SJCRH30 (cell line): ENCODE measurements at places on chromosomes 2 and 18. TPM values are rescaled to one million over a fixed set of nuclear protein-coding genes. Genes with fewer than 3 reads are reported as not detected.

DNA sequence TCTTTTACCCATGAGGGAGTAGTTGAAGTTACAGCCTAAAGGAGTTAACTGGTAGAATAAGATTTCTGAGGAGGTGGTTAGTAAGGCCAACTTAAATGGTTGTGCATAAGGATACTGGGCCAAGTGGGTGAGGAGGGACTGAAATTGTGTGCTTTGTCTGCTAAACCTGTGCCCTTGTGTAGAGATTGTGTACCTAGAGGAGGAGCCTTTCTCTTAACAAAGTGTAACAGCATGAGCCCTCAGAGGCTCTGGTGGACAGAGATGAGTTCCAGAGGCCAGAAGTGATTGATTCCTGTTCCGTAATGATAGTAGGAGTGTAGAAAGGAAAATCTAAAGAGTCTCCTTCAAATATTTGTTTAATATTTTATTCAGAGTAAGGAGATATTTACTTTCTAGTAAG is 42.9 kb downstream of the OTX1 start:
- no peak for DNase-seq

- no peak for DNase-seq
These were observed 191.5 kb downstream of the SLC8A1 start for GRCh38 chr2:40260437-40260836.

- no peak for DNase-seq
These were observed 26.0 kb downstream of the CTAGE1 start for GRCh38 chr18:22391407-22392345.

GRCh38 chr2:239431536-239431935 is 30.7 kb upstream of the HDAC4 start:
- DNase-seq: no peak

DNA sequence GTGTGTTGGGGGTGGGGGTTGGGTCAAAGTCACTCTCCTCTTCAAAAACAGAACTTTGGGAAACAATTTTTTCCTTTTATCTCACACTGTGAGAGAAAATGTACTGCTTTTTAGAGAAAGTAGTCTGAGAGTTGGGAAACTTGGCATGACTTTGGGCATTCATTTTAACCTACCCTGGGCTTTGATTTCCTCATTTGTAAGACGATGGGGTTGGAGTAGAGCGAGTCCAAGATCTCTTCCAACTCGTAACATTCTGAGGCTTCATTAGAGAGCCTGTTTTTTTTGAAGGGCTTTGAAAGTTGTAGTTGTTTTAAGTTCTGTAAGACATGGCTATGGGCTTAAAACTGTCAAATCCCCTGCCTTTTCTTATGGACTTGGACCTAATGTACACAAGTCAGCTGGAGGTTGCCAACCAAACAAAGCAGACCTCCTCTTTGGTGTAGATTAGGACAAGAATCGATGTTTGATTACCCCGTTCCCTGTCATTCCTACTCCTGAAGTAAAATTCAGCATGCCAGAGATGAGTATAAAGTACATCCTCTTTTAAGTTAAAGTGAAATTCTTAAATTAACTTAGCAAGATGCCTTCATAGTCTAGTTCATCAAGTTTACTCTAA is 8.4 kb downstream of the PHLPP1 start:
- no peak for DNase-seq

DNA sequence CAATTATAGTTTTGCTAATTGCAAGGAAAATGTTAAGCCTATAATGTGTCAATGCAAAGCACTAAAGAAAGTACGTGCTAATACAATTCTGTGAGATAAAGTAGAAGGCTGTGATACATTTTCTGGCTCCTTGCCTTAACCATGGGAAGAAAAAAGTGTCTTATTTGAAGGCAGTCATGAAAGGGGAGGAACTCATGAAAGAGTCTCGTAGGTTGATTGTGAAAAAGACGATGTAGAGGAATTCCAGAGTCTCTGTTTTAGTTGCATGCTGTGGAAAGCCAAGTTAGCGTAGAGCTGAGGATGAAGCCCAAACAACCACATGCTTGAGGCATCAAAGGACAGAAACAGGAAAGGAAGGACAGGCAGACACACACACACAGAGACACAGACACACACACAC is 214.1 kb downstream of the MEIS1 start:
- DNase-seq: no peak

DNA sequence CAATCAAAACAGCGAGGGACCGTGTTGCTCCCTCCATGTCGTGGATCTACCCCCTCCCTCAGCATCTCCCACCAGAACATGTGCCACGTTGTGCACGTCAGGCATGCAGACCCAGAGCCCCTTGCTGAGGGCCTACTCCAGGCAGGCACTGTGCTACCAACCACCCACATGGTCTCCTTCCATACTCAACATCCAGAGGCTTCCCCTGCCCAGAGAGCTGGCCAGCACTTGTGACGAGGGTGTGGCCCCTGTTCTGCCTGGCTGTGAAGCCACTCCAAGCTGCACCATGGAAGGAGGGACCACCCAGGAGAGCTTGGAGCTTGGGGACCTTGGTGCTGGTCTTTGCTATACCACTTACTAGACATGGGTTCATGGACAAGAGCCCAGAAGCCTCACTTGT is 40.5 kb downstream of the REEP1 start:
- no peak for DNase-seq

DLGAP1 gene
- total RNA-seq: 0.99 and 2.8 TPM in 2 replicates

ANKRD29 gene
- 3.9 TPM in 2 replicates for total RNA-seq
